Stimulated activated CD4-positive, alpha-beta T cell treated with anti-CD3 and anti-CD28 coated beads, Interleukin-15, amount 100 ng/mL, for 1 hour (primary cell): ENCODE measurements at places on chromosomes 11 and 22.

GRCh38 chr11:118742304-118742703 lies 48.7 kb downstream of the DDX6 start:
- DNase-seq = no peak

DNA sequence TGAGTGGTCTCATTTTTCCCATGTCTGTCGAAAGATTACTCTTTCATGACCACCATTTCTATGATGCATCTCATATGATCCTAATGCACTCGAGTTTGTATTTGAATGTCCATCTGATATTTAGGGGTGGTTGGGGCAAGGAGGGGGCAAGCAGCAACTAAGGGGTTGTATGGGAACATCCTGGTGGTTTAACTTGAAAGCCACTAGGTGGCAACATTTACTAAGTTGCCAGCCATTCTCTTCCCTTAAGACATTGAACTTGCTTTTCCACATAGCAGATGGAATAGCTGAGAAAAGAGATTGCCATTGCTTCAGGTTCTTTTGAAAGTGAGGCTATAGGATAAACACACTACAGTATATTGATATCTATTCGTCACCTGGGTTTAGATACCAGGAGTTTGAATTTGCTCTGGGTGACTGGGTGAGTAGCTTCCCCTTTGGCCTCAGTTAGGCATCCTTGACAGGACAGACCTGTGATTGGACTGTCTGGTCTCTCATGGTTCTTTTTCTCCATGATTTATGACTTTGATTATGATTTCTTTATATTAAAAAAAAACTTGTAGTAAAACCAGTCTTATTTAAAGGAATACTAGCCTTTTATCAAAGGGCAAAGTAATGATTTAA lies 32.4 kb downstream of the NF2 start:
- DNase-seq = no peak

DNA sequence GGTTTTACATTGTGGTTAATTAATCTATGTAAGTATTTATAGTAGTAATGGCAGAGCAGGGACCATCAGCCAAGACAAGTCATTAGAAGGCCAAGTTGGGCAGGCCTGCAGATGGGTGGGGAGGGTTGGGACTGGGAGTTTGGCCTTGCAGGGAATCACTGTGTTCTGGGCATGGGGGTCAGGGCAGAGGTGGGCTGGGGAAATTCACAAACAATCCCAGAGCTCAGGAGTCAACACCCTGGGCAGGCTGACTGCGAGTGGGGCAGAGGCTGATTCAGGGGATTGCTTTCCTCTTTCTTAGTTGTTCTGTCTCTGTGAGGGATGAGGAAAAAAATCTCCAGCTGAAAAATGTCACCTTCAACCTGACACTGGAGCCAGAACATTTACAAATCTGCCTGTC lies 322.5 kb downstream of the NTM start:
- no peak for DNase-seq

- DNase-seq = no peak
Measured at GRCh38 chr11:10291801-10292638, 2.0 kb downstream of the SBF2 start.

DNA sequence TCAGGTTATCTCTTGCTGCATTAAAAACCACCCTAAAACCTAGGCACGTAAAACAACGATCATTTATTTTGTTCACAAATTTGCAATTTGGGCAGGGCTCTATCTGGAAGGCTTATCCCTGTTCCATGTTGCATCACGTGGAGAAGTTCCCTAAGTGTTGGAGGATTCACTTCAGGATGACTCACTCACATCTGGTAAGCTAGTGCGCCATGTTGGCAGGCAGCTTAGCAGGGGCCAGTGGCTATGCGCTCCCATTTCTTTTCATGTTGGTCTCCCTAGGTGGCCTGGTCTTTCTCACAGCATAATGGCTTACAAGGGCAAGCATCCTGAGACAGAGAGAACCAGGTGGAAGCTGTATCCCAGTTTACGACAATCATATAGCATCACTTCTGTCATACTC lies 226.8 kb downstream of the BLID start:
- no peak for DNase-seq

- no peak for DNase-seq
Measured at GRCh38 chr11:70647188-70648166, 249.1 kb downstream of the CTTN start.

- DNase-seq = no peak
Measured at GRCh38 chr11:3614742-3615171, 27.0 kb downstream of the ART5 start.

- DNase-seq = no peak
Measured at GRCh38 chr11:66567787-66568123, 651 bp downstream of the CTSF start.

DNA sequence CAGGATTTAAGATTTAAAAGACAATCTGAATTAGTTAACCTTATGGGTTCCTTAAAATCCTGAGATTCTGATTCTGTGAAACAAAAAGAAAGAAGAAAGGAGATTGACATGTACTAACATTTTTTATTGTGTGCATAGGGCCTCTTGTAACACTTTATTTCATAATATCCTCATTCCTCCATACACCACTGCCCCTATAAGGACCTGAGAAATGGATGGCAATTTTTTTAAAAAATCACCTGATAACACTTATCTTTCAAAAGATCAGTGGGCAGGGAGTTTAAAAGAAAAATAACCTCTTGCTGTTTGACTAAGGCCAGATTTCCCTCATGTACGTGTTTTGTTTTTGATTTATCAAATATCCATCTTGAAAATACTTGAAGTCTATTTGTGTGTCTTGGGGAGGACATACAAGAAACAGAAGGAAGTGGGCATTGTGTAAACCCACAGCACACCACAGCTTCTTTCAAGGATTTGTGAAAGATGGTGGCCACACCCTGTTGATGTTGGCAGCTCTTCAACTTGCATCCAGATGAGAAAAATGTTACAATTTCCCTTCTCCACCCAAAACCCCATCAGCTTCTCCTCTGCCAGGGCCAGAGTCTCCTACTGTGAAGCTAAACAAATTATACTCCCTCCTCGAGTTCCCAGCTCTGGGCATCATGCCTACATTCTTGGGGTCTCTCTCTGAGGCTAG lies 35.0 kb upstream of the MPEG1 start:
- DNase-seq = no peak

DNA sequence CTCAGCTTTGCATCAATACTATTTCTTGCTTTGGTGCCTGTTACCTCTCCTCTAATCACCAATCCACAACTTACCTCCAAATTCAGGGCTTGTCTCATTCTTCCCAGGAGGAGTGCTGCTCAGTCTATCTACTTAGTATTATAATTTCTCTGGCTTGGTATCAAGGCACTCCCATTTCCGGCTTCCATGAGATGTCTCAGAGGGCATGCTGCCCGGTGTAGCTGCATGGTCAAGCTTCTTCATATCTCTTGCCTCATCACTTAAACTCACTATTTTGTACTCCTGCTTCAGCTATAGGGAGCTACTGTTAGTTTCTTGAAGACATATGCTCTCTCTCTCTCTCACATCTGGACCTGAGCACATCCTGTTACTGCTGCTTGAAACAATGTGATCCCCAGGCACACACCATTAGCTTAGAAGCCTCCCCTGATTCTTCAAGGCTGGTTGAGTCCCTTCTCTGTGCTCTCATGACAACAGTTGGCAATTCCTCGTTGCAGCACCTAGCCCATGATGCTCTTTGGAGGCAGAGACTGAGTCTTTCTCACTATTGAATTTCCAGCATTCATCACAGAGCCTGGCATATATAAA lies 182.8 kb upstream of the SYN3 start:
- no peak for DNase-seq

DNA sequence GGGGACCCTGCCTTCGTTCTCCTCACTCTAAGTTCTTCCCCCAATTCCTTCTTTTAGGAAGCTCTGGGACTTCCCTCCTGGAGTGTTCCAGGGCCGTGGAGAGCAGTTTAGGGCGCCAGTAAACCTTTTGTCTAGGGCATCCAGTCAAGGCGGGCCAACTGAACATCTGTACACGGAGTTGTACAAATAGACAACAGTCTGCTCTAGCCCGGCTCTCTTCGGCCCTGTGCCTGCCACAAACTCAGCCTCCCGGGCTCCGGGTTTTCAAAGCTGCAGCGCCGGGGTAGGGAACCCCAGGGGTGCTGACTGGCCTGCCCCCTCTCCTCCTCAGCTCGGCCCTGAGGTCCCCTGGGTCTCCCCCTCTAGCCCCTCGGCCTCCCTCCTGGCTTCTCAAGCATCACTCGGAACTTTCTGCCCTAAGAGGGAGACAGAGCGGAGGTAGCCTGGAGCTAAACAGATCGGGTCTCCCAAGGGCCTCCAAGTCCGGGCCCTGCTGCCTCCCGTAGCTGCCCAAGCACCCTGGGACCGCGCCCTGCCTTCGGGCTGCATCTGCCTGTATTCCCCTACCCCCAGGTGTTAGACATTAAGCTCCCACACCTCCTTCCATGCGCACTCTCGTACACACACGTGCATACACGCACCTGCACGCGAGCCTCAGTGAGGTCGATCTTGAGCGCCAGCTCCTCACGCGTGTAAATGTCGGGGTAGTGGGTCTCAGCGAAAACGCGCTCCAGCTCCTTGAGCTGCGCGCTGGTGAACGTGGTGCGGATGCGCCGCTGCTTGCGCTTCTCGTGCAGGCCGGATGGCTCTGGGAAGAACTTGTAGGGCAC lies 3.3 kb downstream of the PHOX2A start:
- DNase-seq = no peak

DNA sequence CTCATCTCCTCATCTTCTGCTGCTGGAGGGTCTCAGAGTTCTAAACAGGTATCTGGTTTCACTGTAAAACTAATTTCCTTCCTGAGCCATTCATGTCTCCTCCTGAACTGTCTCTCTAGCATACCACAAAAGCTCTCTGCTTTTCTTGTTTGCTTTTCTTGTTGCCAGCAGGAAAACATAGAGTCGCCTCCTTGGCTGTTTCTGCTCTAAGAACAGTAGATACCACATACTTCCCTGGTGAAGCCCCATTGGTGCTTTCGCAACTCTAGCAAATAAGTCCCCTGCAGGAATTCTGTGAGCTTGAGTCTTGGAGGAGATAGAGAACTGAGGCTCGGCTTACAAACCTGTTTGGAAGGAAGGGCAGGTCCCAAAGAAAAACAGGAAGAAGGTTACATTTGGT lies 7.0 kb downstream of the DIXDC1 start:
- DNase-seq = no peak

DNA sequence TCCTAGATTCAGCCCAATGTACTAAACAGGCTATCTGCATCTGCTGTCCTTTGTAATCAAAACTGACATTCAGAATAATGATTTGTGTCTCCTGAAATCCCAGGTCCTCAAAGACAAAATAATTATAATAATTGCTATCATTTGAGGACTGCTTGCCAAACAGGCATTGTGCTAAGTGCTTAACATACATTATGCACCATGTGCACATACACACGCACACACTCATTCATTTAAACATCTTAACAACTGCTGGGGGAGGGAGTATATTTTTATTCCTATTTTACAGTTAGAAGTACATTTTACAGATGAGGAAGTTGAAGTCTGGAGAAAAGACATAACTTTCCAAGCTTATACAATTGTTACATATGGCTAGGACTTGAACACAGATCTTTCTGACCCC lies 308.0 kb upstream of the ZC3H12C start:
- DNase-seq = no peak

DNA sequence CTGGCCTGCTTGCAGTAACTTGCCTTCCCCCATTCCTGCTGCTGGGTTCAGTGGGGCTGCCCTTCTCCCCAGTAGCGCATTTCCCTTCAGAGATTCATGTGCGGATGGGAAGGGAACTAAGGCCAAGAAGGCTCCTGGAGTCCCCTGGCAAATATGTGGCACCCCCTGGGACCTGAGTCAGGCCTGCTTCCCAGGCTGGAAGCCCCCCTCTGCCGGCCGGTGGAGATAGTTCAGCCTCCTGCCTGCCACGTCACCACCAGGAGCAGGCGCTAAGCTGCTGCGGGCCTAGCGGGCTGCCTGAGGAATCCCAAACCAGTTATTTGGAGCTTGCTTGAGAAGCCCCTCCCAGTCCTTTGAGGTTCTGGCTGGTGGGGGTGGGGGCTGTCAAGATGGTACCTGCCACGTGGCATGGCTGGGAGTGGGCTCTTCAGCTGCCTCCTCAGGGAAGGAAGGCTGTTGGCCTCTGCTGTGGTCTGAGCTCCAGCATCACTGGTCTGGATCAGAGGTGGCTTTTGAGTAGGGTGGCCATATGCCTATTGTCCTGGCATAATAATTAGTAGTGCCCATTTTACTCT lies 2.0 kb downstream of the SERPINH1 start:
- DNase-seq = no peak

- no peak for DNase-seq
Measured at GRCh38 chr11:11871991-11872401, 30.2 kb downstream of the USP47 start.

DNA sequence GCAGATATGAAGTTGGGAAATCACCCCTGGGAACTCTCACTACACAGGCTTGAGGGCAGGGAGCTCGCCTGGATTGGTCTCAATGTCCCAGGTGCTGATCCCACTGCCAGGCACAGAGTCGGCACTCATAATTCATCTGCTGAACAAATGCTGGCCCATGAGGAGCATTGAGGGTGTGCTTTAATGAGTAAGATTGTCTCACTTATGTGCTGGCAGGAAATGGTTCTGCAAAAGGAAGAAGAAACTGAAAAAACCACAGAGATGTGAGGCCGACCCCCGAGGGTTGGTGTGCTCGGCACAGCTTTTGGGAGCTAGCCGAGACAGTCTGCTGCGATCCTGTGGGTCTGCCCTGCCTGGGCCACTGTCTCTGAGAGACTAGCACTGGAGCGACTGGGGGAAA lies 9.4 kb downstream of the PLAAT2 start:
- no peak for DNase-seq

DNA sequence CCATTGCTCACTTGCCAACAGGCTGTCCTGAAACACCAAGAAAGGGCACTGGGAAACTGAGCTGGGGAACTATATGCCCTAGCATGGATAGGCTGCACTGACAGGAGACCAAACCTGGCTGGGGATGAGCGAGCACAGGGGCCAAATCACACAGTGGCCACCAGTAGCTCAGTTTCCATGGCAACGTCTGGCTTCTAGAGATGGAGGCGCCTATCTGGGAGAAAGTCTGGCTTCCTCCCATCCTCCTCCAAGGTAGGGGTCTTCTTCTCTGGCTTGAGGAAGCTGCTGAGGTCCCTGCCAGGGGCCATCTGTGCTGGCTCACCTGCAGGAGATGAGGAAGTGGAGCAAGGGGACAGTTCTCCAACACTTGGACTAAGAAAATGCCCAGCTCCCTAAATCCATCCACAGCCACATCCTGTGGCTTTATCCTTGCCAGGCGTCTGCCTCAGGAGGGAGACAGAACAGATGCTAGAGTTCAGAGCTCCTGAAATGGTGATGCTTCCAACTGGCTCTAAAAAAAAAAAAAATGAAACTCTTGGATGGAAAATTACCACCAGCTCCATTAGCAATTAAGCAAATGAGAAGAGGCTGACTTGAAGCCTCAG lies 48.3 kb downstream of the SYT13 start:
- DNase-seq = no peak

- no peak for DNase-seq
Measured at GRCh38 chr11:118705111-118705741, 25.8 kb upstream of the TREH start.

GRCh38 chr11:68031144-68031464 lies 623 bp downstream of the NDUFS8 start:
- no peak for DNase-seq

DNA sequence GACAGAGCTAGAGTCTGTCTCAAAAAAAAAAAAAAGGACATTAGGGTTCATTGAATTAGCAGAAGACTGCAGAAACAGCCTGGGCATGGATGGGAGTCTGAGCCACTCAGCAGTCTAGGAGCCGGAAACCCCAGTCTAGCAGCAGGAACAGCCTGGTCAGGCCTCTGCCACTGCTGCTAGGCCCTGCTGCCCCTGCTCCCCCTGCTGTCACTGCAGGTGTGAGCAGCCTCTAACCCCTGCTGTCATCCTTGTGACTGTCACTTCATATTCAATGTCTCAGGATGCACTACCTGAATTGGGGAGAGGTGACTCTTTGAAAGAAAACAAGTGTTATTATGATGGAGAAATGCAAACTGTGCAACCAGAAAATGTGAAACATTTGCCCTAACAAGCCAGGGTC lies 7.0 kb upstream of the DDX17 start:
- no peak for DNase-seq
